Ammon's horn (tissue), 1 donor: ENCODE measurements at places on chromosomes 2 and 18.

DNA sequence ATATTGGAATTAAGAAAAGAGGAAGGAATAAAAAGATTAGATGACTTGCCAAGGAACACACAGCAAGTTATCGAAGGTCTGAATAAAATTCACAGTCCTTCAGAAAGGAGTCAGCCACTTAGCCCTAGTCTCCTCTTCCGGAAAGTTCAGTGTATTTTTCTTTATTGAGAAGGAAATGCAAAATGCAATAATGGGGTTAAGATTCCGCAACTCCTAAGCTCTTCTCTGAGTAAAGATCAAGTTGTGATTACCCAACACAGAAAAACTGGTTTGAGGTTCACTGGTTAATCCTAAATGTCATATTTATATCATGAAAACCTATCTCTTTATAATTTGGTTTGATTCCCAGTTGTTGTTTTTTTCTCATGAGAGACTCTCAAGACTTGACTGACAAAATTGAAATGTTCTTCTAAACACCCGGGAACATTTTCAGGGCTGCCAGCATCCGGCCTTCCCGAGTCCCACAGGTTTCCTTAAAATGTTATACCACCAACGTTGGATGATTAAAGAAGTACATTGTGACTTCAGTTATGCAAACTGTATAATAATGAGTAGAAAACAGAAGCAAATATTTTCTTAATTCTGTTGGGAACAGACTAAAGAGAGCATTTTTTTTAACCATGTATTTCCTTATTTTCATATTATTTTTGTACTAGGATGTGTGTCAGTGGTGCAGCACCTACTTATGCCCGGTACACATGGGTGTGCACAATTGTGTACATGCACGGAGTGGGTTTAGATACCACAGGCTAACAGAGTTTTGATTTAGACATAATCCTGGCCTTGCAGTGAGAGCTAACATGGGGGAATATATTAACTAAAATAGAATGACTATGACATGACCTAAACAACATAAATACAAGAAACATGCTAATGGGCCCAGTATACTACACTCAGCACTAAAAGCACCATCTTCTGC is 100.2 kb downstream of the STK39 start:
- DNase-seq: no peak

DNA sequence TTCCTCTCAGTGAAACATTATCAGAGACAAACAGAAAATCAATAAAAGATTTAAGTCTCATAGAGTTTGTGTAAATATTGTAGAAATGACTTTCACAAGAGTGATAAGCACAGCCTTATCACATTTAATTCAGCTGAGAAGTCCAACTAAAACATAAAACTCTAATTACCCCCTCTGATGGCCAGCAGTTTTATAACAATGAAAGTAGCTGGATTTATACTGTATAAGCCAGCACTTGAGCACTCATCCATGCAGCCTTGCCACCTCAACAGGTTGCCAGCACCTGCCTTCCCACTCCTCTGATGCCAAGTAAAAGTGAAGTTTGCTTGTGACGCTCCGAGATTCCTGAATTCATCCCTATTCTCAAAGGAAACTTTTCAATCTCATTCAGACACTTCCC is 103.0 kb upstream of the STK39 start:
- DNase-seq: no peak

DNA sequence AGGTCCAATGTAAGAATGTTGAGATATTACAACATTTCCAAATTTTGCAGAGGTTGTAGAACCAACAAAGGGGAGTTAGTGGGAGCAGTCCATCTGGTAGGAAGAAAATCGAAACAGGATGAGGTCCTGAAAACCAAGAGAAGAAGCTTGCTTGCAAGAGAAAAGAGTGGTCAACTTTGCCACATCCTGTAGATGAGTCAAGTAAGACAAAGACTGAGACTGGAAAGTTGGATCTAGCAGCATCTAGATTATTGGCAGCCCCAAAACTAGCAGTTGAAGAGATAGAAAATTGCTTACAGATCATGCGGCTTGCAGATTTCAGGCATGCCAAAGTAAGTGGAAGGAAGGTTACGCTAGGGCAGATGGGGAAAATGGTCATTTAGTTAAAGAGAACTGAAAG is 378.9 kb downstream of the GRB14 start:
- DNase-seq: no peak

- DNase-seq: no peak
These were observed 76.5 kb upstream of the DLX2 start for GRCh38 chr2:172179045-172179701.

DNA sequence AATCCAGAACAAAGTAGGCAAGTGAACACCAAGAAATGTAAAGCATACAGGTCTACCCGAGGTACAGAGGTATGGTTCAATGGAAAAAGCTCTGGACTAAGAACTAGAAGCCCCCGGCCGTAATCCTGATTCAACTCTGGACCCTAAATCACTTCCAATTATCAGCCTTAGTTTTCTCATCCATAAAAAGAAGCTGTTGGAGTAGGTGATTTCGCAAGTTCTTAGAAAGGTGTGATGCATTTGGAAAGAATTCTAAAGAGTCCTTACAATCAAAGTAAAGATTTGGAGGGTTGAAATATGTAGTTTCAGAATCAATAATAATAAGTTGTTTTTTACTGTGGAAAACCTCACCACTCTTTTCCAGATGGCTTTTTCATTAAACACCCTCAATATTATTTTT is 622.1 kb upstream of the ID2 start:
- no peak for DNase-seq

- no peak for DNase-seq
These were observed 47.6 kb upstream of the ZFP36L2 start for GRCh38 chr2:43274055-43274454.
